Fibroblast of villous mesenchyme (primary cell): ENCODE measurements at places on chromosomes 3 and 15. TPM values are rescaled to one million over a fixed set of nuclear protein-coding genes. Genes with fewer than 3 reads are reported as not detected.
A peak's percentile ranks its signal among the peaks of the same experiment; 100 is the strongest.

The USP8 gene
- total RNA-seq = 47.0 and 54.0 TPM in 2 replicates

The TFDP2 gene
- 43.5 and 93.7 TPM in 2 replicates for total RNA-seq

The DET1 gene
- total RNA-seq = 6.4 and 7.8 TPM in 2 replicates

The RTP1 gene
- not detected in 2 replicates for total RNA-seq

The RAB6B gene
- total RNA-seq = 0.32 and 0.86 TPM in 2 replicates

The GOLGA6A gene
- total RNA-seq = not detected in 2 replicates

DNA sequence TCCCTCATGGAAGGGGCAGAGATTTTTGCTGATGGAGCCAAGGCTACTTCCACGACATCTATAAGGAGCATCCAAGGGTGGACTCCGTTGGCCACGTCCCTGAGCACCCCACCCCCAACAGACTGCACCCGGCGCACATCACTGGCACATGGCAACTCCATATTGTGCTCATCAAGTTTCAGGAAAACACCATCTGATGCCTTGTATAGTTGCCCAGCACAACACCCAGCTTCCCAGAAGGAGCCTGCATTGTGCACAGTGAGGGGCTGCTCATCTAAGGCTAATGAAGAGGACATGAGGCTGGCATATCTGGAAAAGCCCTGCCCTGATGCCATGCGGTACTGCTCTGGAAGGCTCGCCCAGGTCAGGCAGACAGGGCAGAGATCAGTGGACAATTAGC, 15.0 kb upstream of the CACNA2D2 start:
- no peak for DNase-seq

GRCh38 chr3:45381168-45381852, 7.1 kb upstream of the LARS2 start:
- DNase-seq = no peak

DNA sequence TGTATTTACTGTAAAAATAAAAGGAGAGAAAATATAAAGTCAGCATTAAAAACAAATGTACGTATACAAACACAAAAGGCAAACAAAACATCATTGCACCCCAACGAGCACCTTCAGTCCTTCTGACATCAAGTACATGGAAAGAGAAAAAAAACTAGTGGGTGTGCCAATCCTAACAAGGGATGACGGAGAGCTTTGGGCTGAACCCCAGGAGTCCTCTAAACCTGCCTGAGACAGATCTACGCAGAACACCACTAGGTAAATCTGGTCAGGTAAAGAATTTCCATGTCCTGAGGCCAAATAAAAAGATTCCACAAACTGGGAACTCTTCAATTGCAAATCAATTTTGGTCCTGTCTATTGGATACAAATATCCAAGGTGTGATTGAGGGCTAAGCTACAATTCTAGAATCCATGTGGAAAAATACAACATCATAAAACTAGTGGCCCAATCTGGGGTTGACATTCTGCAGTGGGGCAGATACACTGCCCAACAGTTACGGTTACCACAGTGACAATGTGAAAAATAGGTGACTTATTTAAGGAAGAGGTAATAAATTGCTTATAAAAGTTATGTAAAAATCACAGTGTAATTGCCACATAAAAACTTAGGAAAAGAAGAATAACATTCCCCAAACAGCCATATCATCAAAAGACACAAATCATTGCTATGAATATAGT, 14.2 kb downstream of the IFT80 start:
- DNase-seq = no peak

- no peak for DNase-seq
These were observed 90.2 kb downstream of the NFKBIZ start for GRCh38 chr3:101939361-101940049.

DNA sequence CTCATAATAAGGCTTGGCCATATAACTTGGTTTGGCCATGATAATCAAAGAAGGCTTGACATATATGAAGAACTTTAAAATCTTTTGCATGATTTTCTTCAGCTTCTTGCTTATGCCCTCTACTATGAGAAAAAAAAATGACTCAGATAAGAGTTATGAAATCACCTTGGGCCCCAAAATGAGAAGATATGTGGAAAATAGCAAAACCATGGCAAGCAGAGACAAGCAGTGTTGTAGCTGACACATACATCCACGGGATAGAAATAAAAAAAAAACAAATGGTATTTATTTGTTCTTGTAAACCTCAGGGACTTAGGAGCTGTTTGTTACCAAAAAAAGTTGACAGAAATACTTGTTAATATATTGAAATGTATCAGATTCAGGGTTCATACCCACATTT, 614.8 kb upstream of the BCHE start:
- DNase-seq = no peak

DNA sequence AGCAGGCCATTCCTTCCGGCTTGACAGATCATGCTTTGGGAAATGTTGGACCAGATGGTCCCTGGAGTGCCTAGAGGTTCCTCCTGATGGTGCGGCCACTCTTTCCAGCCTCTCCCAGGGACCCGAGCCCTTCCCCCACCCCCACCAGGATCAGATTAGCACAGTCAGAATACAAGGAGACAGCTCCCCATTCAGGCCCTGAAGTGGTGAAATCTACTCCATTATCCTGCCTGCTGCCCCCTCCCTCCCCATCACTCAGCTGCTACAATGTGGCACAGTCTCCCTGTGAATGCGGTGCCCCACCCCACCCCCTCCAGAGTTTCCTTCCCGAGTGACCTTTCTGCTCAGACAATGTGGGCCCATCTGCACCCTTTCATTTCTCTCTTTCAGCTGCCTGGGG, 29.4 kb downstream of the RNU5B-1 start:
- no peak for DNase-seq

GRCh38 chr3:168968609-168969008, 694.9 kb downstream of the MECOM start:
- DNase-seq = peak; percentile 7

GRCh38 chr15:29677871-29678461, 144.3 kb downstream of the TJP1 start:
- no peak for DNase-seq

DNA sequence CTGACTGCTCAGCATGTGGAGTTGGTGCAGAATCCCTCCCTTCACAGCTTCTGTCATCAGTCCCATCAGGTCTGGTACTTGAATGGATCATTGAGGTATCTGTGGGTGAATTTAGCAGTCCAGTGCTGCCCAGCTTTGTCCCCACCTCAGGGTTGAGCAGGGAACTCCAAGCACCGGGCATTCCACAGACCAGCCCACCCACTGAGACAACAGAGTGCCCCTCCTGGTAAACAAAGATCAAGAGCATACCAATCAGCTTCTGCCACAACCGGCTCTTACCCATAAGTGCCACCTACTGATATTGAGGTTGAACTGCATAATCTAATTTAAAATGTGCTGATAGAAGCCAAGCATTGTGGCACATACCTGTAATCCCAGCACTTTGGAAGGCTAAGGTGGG, 57.1 kb upstream of the FXR1 start:
- no peak for DNase-seq

DNA sequence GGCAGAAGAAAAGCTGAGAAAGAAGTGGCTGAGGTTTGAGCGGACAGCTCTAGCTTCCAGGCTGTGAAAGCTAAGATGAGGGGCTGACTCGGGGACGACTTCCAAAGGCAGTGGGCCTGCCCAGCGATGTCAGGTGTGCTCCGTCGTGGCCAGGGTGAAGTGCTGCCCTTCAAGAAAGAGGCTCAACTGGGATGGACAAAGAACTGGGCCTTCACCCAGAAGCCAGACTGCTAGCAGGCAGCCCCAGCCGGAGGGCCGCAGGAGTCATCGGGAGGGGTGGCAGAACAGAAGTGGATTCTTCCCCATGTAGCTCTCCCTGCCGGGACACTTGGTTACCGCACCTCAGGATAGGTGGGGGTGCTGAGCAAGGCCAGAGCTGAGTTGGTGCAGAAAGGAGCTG, 13.1 kb upstream of the SEC13 start:
- DNase-seq = no peak

DNA sequence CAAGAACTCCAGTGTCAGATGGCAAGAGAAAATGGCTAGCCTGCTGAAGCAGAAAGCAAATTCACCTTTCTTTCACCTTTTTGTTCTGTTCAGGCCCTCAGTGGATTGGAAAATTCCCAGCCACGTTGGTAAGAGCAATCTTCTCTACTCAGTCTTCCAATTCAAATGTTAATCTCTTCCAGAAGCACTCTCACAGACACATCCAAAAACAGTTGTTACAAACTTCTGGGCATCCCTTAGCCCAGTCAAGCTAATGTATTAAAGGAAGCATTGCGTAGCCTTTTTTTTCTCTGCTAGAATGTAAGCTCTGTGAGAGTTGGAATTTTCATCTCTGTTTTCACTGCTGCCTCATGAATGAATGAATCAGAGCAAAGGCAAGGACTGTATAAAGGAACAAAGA, 109.2 kb upstream of the ROBO2 start:
- DNase-seq = no peak

- DNase-seq = peak; percentile 16
These were observed 627 bp downstream of the NT5DC2 start for GRCh38 chr3:52532838-52533622.
